Foreskin keratinocyte (primary cell): ENCODE measurements at places on chromosomes 2 and 18. TPM values are rescaled to one million over a fixed set of nuclear protein-coding genes. Genes with fewer than 3 reads are reported as not detected.

The GPAT2 gene
- 3.3 and 4.3 TPM in 2 replicates for polyA plus RNA-seq

The SERPINB13 gene
- polyA plus RNA-seq: 2.0 and 2.7 TPM in 2 replicates

The ONECUT2 gene
- polyA plus RNA-seq: under 0.01 TPM in 2 replicates

The FAM110C gene
- polyA plus RNA-seq: 5.7 and 6.0 TPM in 2 replicates

The CTLA4 gene
- not detected in 2 replicates for polyA plus RNA-seq

The NEDD4L gene
- 52.6 and 62.1 TPM in 2 replicates for polyA plus RNA-seq

The IL18R1 gene
- polyA plus RNA-seq: 0.60 and 1.2 TPM in 2 replicates

The MAP3K19 gene
- not detected in 2 replicates for polyA plus RNA-seq

The MATN3 gene
- polyA plus RNA-seq: 1.2 and 3.1 TPM in 2 replicates

GRCh38 chr2:72032481-72033041 is 115.1 kb downstream of the CYP26B1 start:
- DNase-seq: peak; percentile 73

DNA sequence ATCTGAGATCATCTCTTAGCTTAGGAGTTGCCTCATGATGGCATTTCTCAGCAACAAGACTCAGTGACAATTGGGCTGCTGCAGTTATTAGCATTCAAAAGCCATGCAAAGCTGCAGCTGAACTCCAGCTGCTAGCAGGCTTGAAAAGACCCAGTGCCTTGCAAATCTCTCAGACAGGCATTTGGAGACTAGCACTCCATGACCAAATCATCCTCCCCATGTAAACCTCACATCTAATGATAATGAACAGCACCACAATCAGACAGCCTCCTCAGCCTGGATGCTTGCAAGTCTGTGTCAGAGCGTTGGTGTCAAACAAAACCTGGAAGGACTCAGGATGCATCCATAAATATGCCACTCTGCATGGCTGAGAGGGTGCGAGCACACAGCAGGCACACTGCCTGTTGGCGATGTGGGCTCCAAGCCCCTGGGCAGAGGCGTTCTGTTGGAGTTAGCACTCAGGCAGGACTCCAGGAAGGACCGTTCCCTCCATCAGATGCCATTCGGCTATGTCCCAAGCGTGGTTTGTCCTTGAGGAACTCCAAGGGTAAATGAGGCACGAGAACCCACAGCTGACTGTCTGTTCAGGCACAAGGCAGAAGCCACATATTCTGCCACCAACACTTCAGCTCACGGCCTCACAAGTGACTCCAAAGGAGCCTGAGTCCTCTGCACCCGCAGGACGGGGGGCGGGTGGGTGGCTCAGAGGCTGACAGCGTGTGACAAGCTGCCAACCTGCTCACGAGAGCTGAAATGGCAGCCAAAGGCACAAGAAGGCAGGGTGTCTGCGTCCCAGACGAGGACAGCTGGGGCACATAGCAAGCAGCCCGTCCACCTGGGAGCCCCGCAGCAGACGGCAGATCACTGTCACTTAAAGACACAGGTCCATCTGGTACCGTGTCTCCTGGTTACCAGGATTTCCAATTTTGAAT is 183.8 kb downstream of the MYT1L start:
- no peak for DNase-seq

DNA sequence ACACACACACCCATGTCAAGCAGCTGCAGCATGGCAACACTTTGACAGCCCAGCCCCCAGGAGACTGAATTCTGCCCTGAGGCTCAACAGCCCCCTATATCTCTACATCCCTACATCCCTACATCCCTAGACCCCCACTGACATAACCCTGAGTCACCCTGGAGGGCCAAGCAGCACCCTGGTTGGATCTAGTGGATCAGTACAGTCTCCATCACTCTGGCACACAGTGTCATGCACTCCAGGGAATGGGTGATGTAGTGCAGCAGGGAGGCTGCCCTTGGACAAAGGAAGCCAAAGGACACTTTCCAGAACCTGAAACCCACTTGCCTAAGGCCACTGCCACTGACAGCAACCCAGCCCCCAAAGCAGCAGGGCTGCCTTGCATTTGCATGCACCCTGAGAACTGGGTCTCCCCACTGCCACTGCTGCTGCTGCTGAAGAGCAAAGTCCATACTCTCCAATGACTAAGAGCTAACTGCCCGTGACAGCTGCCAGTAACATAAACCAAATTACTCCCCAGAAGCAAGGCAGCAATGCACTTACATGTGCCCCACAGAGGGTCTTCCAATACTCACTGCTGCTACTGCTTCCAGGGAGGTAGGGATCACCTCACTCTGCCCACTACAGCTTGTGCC is 681.6 kb upstream of the KLHL29 start:
- DNase-seq: no peak

DNA sequence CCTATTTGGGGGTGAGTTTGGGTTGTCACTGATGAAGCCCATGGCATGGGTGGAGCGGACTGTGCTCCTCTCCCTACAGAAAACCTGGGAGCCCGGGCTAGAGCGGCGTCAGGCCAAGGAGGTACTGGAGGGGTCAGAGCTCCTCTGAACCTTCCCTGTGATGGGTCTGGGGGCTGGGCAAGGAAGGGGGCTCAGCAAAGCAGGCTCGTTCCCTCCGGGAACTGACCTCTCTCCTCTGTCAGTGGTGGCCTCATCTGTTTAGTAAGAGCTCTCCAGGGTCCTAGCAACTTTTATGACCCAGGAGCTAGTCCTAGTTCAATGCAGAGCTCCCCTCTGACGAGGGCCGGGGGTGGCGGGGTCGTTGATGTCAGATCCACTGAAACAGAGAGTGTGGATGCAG is 62.4 kb upstream of the OTOF start:
- DNase-seq: no peak

GRCh38 chr2:119333833-119334232 is 32.8 kb downstream of the C2orf76 start:
- DNase-seq: no peak

DNA sequence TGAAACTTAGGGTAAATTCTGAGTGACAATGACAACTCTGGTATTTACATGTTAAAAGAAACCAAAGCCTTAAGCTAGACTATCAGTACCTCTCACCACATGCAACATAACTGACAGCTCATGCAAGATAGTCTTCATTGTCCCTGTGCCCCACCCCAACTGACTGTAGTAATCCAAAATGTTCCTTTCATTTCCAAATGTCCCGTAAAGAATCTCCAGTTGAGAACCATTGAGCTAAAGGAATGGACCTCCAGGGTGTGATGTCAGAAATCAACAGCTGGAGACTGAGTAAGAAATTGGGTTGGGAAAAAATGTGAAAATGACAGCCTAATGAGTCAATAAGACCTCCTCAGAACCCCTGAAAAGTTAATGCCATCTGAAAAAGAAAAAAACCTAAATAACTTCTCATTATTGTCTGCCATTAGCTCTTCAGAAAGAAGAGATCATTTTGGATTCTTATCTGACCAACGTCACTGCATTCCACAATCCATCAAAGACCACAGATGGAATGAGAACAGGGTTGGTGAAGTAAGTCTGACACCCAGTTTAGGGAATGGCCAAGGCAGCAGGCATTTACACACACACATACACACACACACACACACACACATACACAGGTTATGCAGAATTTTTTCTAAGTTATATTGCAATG is 51.7 kb upstream of the ACVR2A start:
- DNase-seq: peak; percentile 8

DNA sequence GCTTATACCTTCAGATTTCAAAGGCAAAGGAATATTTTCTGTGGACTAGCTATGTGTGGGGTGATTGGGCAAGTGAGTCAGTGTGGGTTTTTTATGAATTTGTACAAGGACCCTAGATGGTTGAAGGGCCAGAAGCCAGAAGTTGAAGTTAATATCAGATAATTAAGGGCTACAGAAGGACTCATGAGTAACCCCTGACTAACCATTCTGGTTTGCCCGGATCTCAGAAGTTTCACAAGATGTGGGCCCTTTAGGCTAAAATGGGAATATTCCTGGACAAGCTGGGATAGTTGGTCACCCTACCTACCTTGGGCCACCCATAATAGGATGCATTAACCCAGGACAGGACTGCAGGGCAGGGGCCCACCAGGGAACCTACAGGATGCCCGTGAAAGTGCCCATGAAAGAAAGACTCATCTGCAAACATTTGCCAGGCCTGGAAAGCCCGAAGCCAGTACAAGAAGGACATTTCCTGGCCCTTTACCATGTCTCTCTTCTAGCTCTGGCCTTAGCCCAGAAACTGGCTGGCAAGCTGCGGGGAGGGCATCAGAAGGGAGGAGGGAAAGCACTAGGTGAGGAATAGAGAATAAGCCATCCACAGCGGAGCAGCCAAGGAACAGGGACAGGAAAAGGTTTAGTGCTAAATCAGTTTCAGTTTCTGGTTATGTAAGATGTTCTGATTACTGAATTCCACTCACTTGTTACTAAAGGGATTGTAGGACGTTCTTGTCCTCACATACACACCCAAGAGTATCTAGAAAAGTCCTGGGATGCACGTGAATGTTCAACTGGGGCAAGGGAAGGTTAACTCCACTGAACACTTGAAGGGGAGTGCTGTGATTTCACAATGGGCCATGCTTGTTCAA is 33.6 kb downstream of the GCG start:
- peak; percentile 70 for DNase-seq

- no peak for DNase-seq
Measured at GRCh38 chr2:1140389-1141003, 189.8 kb downstream of the SNTG2 start.

- DNase-seq: peak; percentile 64
Measured at GRCh38 chr18:13800505-13801259, 23.3 kb upstream of the MC5R start.

DNA sequence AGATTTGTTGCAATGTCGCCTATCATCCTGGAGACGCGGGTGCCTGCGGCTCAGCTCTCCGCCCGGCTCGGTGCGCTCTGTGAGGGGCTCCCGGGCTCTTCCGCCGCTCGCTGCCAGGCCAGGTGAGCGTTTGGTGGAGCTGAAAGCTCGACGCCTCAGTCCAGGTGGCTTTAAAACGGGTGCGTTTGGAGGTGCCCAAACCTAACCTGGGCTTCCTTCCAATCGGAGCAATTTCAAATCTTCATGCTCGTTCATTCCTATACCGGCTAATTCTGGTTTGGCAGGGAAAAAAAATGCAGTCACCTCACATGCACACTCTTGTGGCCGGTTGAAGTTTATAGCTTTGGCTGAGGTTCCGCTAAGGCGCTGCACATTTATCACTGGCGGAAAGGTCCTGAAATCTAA is at the start of gene SLC16A14:
TSS of gene SLC16A14 (minus strand) at position 274 of the 405 bp plus-strand sequence. CDS start 9,572 bp downstream, outside the sequence.
- DNase-seq: peak; percentile 56

GRCh38 chr2:70944111-70944690 is 8.5 kb downstream of the ATP6V1B1 start:
- DNase-seq: no peak

DNA sequence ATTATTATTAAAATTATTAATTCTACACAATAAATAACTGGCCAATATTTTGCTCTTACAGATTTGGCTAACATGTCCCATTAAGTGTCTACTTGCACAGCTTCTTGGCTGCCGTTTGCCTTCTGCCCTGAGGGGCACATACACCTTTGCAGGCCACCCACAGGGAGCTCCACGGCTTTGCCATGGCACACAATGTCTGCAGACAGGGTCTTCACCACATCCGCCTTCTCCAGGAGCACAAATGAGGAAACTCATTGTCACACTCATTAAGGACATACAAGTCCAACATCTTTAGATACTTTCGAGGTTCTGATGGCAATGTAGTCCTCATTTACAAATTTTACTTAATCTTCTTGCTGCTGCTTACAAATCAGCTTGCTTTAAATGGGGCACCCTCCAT is 45.6 kb downstream of the LONRF2 start:
- DNase-seq: no peak

DNA sequence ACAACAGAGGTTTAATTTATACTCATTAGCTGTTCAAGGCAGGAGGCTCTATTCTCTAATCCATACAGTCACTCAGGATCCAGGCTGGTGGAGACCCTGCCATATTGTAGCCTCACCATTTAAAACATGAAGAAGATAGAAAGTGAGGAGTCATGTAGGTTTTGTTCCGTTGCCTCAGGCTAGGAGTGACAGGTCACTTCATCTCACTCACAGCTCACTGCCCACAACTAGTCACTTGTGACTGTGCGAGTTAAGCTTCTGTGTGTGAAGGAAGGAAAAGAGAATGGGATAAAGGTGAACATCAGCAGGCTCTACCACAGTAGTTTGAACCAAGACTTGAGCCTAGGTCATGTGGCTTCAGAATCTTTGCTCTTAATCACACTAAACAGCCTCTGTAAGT is 9.0 kb upstream of the IGFBP2 start:
- DNase-seq: no peak

DNA sequence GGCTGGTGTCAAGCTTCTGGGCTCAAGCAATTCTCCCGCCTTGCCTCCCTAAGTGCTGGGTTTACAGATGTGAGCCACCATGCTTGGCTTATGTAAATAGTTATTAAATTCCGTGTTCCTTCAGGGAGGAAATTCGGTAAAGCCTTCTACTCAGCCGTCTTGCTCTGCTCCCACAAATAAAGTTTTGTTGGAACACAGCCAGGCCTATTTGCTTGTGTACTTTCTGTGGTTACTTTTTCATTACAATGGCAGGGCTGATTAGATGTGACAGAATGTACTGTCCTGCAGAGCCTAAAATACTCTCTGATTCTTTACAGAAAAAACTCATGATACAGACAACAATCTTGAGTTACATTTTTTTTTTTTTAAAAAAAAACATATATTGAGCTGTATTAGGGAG is 68.8 kb upstream of the TACR1 start:
- DNase-seq: no peak

GRCh38 chr2:164662868-164663631 is 41.8 kb upstream of the GRB14 start:
- no peak for DNase-seq

- no peak for DNase-seq
Measured at GRCh38 chr2:229761663-229762062, 47.3 kb upstream of the DNER start.

DNA sequence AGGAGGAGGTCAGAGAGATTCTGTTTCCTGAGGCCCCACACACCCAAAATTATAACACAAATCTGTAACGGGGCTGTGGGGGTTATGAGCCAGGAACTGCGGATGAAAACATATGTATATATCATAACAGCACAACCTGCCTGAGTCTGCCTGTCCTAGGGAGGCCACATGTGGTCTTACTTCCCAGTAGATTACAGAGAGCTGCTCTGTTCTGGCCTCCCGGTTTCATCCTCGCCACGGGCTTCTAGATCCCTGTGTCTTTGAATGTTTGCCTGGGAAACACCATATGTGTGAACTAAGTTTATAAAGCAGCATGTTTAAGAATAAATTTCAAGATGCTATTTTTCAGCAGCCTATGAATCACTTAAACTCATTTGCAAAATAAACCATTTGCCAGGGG is 124.0 kb downstream of the TMEM200C start:
- no peak for DNase-seq

- no peak for DNase-seq
Measured at GRCh38 chr18:62209046-62209445, 22.0 kb downstream of the RELCH start.

DNA sequence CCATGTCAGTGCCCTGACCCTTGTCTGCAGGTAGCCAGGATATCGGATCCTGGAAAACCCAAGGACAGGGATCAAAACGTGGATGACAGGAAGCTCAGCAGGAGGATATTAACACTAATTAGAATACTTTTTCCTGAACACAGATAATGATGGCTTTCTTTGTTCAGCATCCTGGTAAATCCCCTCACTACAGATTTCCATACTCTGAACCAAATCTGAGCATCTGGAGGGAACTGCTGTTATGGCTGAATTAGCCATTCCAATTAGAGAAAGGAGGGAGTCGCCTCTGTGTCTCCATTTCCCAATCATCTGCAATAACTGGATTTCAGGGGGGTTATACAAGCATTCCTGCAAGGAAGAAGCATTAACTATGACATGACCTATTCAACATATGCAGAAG is 24.4 kb downstream of the CXCR4 start:
- no peak for DNase-seq
